ENCODE measurements at places on chromosomes 1 and 21.

- no peak for DNase-seq
Observed at GRCh38 chr1:150302338-150302737, 8.7 kb downstream of the MRPS21 start.

GRCh38 chr1:180248176-180248575 is 18.1 kb downstream of the LHX4 start:
- no peak for DNase-seq

GRCh38 chr1:167927046-167927754 is 9.3 kb upstream of the DCAF6 start:
- DNase-seq: no peak

DNA sequence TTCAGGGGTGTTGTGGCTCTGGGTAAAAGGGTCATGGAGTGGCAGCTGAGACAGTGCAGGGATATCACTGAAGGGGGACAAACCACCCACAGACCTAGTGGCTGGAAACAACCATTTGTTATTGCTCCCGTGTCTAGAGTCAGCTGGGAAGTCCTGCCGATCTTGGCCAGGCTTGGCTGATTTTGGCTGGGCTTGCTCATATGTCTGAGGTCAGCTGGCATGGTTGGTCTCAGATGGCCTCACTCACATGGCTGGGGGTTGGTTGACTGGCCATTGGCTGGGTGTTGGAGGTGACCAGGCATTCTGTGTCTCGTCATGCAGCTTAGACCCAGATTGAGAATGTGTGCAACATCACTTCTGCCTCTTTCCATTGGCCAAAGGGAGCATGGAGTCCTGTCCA is 203.8 kb upstream of the POU3F1 start:
- no peak for DNase-seq

DNA sequence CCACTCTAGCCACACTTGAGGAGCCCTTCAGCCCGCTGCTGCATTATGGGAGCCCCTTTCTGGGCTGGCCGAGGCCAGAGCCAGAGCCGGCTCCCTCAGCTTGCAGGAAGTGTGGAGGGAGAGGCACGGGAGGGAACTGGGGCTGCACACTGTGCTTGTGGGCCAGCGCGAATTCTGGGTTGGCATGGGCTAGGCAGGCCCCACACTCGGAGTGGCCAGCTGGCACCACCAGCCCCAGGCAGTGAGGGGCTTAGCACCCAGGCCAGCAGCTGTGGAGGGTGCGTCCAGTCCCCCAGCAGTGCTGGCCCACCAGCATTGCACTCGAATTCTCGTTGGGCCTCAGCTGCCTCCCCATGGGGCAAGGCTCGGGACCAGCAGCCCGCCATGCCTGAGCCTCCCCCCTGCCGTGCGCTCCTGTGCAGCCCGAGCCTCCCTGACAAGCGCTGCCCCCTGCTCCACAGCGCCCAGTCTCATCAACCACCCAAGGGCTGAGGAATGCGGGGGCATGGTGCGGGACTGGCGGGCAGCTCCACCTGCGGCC is 785.9 kb upstream of the TPTE start:
- DNase-seq: no peak

DNA sequence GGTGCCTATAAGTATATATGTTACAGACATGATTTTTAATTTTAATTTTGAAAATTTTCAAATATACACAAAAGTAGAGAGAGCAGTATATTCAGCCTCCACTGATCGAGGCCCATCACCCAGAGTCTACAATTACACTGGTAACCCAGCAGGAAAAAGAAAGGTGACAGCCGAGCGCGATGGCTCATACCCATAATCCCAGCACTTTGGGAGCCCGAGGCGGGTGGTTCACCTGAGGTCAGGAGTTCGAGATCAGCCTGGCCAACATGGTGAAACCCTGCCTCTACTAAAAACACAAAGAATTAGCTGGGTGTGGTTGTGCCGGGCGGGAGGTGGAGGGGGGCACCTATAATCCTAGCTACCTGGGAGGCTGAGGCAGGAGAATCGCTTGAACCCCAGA is 1.4 kb downstream of the YBEY start:
- no peak for DNase-seq

- no peak for DNase-seq
Observed at GRCh38 chr1:78038491-78038939, 7.3 kb upstream of the GIPC2 start.

GRCh38 chr1:93679546-93679945 is 2.1 kb downstream of the BCAR3 start:
- DNase-seq: no peak

DNA sequence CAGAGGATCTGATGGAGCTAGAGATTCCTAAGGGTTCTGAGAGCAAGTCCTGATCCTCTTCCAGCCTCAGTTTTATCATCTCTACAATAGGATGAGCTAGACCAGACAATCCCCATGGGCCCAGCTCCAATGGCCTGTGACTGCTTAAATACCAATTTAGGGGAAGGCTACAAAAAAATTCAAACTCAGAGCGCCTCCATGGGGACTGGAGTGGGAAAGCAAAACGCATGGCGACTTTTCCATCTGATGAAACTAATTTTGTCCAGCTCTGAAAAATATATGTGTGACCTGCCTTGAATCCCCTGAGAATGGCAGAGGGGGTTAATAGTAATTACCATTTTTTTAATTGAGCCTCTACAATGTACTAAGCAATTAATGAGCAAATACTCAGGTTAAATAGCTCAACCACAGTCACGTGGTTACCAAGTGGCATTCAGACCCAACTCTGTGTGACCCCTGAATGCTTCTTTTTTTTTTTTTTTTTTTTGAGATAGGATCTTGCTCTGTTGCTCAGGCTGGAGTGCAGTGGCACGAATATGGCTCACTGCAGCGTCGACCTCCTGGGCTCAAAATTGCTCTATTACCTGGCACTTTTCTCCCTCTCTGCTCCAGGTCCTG is 8.4 kb downstream of the EXTL1 start:
- DNase-seq: no peak

GRCh38 chr1:201753492-201753891 is 75.5 kb upstream of the IPO9 start:
- DNase-seq: no peak

DNA sequence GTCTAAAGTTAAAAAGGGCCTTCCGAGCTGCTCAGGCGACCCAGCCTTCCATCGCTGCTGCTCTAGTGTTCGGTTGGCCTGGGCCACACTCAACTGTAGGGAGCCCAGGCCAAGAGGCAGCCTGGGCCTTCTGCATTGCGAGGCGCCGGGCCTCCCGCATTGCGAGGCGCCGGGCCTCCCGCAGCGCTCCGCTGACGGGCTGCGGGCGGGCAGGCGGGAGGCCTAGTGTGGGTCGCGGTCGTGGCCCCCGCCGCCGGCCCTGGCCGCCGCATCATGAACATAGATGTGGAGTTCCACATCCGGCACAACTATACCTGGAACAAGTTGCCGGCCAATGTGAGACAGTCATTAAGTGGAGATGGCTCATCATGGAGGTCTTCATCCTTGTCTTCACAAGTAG is 48.3 kb downstream of the PPIAL4G start:
- no peak for DNase-seq

GRCh38 chr1:62025154-62025553 is 169.5 kb upstream of the L1TD1 start:
- DNase-seq: peak; percentile 10

DNA sequence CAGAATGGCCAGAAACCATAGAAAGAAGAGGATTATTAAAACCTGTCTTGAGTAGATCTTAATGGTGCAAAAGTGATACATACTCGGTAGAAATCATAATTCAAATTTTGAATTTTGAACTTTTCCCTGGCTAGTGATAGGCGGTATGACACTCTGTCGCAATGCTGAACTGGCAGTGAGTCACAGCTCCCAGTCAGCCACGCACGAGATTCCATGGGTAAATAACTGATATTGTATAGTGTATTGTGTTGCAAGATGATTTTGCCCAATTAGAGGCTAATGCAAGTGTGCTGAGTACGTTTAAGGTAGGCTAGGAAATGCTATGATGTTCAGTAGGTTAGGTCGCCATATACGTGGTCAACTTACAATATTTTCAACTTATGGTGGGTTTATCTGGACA is 207.0 kb downstream of the SIPA1L2 start:
- no peak for DNase-seq

DNA sequence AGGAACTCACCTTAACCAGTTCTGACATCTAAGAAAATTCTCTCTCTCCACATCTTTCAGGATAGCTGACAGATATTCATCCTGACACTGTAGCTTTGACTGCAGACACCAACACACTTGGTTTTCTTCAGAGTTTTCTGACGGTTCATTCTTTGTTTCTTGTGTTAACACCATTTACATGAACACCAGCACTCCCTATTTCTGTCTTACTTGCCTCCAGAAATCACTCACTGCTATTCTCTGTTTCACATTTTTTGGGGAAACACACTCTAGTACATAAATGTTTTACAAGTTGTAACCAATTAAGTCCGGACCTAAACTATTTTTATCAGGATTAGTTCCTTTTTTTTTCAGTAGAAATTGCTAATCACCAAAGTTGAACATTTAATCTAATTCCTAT is 15.4 kb downstream of the FLVCR1 start:
- no peak for DNase-seq
